Activated CD8-positive, alpha-beta memory T cell treated with anti-CD3 and anti-CD28 coated beads, Interleukin-2, amount 50 U/mL, for 4 hours (primary cell): ENCODE measurements at places on chromosomes 11 and 22.

DNA sequence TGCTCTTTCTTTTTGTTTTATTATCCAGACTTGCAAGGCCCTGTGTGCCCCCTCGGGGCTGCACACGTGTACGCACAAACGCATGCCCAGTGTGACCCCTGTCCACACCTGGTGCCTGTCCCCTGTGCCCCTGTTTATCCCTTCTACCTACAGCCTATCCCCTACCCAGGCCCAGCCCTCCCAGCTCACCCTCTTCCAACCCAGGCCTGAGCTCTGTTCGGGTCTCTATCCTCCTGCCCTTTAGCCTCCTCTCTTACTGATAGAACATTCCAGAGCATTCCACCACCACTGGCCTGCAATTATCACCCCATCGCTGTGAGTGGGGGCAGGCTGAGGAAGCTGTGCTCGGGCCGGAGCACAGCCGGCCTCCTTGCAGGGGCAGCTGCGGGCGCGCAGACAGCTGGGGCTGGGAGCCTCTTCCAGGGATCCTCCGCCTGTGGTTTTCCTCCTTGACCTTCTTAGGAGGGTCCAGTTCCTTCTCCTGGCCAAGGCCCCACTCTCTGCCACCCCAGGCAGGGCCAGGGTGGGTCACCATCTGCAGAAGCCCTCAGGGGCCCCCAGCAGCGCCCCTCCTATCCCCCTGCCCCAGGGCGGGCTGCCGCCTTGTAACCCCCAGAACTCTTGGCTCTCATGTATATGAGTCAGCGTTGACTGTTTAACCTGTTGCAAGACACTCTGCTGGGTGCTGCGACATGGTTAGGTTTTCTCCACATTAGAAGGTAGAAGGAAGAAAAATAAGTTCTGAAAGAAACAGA lies 41.8 kb upstream of the KCNQ1OT1 start:
- no peak for DNase-seq

DNA sequence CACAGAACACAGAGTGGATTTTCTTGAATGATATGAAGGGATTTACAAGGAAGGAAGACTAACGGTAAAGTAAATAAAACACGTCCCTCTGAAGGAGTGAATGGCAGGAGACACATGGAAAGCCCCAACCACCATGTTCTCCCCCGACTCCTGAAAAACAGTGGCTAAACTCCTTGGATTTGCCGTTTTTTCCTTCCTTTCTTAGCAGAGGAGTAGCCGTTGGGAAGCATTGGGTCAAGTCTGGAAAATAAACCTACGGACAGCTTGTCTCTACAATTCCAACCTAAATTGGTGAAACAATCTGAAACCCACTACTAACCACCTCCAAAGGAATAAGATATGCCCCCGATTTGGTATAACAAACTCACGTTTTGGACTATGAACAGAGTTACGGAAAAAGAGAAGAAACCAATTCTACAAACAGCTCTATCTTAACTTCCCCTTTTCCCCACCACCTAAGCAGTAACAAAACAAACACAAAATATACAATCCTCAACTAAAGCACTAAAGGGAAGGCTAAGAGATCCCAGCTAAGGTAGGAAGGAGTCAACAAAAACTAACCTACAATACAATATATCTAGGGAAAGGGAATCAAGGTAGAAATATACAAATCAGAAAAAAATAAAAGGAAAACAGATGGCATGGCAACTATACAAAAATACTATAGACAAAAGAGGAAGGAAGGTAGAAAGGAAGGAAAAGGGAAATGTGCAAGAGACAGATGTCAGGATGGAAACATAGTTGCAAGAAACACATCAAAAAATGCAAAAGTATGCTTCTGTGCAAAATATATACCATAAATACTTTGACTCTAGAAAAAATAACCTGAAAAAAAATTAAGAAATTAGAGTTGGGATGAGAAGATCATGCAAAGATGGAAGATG lies 43.8 kb upstream of the LYVE1 start:
- DNase-seq, result no peak

- DNase-seq, result no peak
Observed at GRCh38 chr11:11857769-11858168, 16.0 kb downstream of the USP47 start.

- no peak for DNase-seq
Observed at GRCh38 chr11:35765211-35765610, 102.6 kb downstream of the TRIM44 start.

DNA sequence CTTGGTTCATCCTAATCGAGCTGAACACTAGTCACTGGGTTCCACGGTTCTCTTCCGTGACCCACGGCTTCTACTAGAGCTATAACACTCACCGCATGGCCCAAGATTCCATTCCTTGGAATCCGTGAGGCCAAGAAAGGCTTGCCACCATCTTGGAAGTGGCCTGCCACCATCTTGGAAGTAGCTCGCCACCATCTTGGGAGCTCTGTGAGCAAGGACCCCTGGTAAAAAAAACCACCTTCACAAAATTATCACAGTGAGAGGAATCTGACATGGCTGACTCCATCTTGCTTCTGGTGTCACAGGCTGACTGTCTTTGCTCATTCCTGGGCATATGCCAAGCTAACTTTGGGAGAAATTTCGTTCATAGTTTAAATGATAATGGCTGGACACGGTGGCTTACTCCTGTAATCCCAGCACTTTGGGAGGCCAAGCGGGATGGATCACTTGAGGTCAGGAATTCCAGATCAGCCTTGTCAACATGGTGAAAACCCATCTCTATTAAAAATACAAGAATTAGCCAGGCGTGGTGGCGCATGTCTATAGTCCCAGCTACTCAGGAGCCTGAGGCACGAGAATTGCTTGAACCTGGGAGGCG lies 18.9 kb upstream of the KCTD14 start:
- DNase-seq, result no peak

DNA sequence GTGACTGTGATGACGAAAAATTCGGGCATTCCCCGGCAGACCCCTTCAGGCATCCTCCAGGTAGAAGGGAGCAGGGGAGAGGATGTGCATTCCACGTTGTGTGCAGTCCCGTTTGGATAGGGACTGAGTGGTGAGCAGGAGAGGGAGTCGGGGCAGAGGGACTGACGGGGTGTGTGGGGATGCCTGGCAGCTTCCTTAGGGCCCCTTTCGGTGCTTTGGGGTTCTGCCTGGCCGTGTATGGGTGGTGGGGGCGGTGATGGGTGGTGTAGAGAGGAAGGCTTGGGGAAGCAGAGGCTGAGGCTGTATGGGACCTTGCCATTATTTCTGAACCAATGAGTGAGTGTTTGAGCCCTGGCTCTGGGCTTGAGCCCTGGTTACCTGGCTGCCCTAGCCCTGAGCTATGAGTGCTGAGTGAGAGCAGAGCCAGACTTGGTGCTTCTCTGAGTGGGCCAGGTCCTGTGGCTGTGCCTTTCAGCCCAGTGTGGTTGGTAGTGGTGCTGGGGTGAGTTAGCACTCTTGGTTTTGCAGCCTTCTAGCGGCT lies 914 bp downstream of the INPPL1 start:
- peak; percentile 34 for DNase-seq
